ENCODE measurements at places on chromosomes 2 and 18. TPM values are rescaled to one million over a fixed set of nuclear protein-coding genes. Genes with fewer than 3 reads are reported as not detected.

ERBB4 gene
- total RNA-seq, result 0.59 TPM

DHRS9 gene
- 0.48 TPM for total RNA-seq

ERCC3 gene
- 62.8 TPM for total RNA-seq

MBP gene
- total RNA-seq, result 52.2 TPM

KIAA2012 gene
- 0.26 TPM for total RNA-seq

- no peak overlapping the region for H3K27ac ChIP-seq
- no peaks in the 10 kb centered on the region for H3K27me3 ChIP-seq
- H3K36me3 ChIP-seq, result no peaks in the 10 kb centered on the region
Measured at GRCh38 chr2:200471324-200471848, 38.5 kb downstream of the KCTD18 start.

DNA sequence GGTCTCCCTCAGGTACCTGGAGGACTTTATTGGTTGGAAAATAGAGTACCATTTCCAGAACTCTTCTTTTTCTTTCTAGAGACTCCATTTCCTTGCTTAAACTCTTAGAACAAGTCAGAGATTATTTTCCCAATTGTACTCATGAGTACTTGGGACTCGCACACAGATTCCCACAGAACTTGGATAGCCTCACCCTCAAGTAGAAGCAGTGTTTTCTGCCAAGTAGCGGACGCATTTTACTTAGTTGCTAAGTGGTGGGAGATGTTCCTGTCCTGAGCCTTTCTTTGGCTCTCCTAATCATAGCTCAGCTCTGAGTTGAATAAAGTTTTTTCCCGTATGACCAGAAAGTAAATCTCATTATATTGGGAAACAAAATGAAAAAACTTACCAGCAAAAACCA lies 17.2 kb downstream of the SLC30A3 start:
- no peak overlapping the region for H3K27ac ChIP-seq
- DNase-seq, result no peak
- no peaks in the 10 kb centered on the region for H3K4me1 ChIP-seq
- no peaks in the 10 kb centered on the region for H3K27me3 ChIP-seq

DNA sequence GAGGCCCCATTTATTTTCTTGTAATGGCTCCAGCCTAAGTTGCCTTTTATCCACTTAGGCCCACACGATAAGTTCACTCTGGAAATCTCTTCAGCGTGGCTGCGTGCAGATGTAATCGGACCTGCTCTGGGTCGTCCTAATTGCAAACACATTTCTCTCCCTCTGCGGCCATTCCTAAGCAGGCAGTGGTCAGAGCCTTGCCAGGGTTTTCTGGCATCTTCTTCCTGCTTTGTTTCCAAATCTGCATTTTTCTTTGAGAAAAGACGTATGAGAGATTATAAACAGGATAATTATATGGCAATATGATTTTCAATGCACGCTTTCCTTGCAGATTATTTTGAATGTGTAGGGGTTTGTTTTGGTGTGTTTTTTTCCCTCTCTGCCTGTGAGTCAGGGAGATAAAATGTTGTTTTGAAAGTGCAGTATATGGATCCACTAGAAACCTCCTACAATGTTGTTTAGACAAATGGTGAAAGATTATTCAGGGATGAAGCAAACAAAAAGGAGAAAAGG lies 239.4 kb upstream of the TANK start:
- H3K27me3 ChIP-seq, result no peaks in the 10 kb centered on the region
- peak overlapping the region; percentile 84 for H3K27ac ChIP-seq
- H3K4me1 ChIP-seq, result no peaks in the 10 kb centered on the region
- H3K36me3 ChIP-seq, result no peaks in the 10 kb centered on the region
- peak; percentile 54 for DNase-seq
- no peak overlapping the region for H3K4me3 ChIP-seq

DNA sequence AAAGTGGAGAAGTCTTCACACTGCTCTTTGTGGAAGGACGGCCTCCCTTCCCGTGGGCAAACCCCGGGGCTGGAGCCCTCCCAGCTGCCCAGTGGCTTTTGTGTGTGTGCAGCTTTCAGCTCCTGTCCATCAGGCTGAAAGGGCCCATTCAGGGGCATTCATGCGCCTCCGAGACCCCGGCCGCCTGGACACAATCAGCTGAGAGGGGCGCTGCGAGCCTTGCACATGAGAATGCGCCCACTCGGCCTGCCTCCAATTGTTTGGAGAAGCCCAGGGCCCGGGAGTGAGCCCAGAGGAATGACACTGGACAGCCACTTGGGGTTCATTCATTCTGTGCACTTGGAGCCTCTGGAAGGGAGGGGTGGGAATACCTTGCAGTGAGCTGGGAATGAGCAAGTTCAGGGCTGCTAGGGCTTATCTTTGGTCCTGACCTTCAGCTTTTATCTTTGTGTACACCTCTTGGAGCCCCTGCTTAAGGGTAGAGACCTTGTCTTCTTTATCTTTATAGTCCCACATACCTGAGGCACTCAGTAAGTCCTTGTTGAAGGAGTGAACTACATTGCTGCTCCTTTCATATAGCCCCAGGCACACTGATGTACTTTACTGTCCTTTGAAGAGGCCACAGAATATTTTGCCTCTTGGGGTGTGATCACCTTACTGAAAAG lies 56.5 kb downstream of the TCF7L1 start:
- H3K4me3 ChIP-seq, result no peak overlapping the region
- H3K36me3 ChIP-seq, result no peaks in the 10 kb centered on the region
- H3K27me3 ChIP-seq, result no peaks in the 10 kb centered on the region
- H3K4me1 ChIP-seq, result no peaks in the 10 kb centered on the region

DNA sequence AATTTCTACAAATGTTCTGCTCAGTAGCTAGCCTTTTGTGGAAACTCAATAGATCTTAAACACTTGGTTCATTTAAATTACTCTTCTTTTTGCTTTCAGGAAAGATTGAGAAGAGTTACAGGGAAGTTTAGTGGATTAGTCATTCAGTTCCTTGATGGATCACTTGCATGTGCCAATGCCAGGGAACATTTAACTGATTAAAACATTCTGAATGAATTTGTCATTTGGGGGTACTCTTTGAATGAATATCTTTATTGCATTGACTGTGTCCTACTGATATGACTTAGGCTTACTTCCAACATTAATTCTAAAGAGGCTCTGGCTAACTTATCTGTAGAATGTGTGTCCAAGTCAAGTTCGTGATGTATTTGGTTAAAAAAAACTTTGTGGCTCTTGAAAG lies 199.8 kb downstream of the PLCL1 start:
- H3K36me3 ChIP-seq, result no peaks in the 10 kb centered on the region
- H3K27ac ChIP-seq, result no peak overlapping the region
- DNase-seq, result no peak
- no peaks in the 10 kb centered on the region for H3K4me1 ChIP-seq
- H3K27me3 ChIP-seq, result no peaks in the 10 kb centered on the region

DNA sequence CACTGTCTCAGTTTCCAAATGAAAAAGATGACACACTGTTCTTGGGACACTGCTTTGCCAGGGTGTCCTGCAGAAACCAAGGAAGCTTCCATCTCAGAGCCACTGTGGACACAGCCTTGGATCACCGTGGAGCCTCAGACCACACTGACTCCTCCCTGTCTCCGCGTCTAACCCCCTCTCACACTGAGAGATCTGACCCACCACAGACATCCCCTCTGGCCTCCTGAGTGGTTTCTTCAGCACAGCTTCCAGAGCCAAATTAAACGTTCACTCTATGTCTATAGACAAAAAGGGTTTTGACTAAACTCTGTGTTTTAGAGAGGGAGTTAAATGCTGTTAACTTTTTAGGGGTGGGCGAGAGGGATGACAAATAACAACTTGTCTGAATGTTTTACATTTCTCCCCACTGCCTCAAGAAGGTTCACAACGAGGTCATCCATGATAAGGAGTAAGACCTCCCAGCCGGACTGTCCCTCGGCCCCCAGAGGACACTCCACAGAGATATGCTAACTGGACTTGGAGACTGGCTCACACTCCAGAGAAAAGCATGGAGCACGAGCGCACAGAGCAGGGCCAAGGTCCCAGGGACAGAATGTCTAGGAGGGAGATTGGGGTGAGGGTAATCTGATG lies 113.4 kb upstream of the PKDCC start:
- peaks cover 10% of the 10 kb centered on the region for H3K4me1 ChIP-seq
- H3K4me3 ChIP-seq, result no peak overlapping the region
- H3K27ac ChIP-seq, result peak overlapping the region; percentile 85
- no peaks in the 10 kb centered on the region for H3K36me3 ChIP-seq
- H3K27me3 ChIP-seq, result no peaks in the 10 kb centered on the region

DNA sequence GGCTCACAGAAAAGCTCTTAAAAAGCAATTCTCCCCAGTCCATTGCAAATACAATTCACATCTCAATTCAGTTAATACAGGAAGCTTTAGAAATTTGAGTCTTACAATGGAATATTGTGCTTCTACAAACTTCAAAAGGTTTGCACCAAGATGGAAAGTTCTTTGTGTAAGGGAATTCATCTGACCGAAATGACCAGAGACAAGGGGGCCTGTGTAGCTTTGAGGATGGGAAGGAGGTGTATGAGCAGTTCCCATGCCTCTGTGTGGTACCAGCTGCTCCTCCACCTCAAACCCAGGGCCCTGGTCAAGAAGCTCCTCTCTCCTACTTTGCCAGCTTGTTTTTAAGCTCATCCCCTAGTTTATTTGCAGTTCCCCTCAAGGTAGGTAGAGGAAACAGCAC lies 312.8 kb upstream of the PKDCC start:
- no peaks in the 10 kb centered on the region for H3K27me3 ChIP-seq
- H3K4me1 ChIP-seq, result no peaks in the 10 kb centered on the region
- no peak for DNase-seq
- H3K27ac ChIP-seq, result no peak overlapping the region
- H3K4me3 ChIP-seq, result no peak overlapping the region
- H3K36me3 ChIP-seq, result no peaks in the 10 kb centered on the region

- H3K36me3 ChIP-seq, result no peaks in the 10 kb centered on the region
- no peak overlapping the region for H3K4me3 ChIP-seq
- H3K27me3 ChIP-seq, result no peaks in the 10 kb centered on the region
Measured at GRCh38 chr2:101842471-101842870, 145.0 kb downstream of the MAP4K4 start.

DNA sequence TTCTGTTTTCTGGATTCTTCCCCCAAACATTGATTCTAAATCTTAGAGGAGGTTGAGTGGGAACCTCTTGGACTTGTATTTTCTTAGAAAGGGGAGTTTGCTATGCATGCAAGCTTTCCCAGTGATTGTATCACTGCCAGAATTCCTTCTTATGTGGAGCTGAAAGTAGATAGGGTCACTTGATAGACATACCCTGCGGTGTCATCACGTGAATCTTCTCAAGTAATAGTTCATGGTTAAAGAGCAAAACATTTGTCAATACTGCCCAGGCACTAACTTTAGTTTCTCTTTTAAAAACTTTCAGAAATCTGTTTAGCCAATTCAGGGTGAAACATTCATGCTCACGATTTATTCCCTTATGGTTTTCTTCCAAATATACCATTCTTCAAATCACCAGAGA lies 6.4 kb downstream of the PMAIP1 start:
- H3K4me1 ChIP-seq, result no peaks in the 10 kb centered on the region
- H3K4me3 ChIP-seq, result no peak overlapping the region
- no peak overlapping the region for H3K27ac ChIP-seq

- no peaks in the 10 kb centered on the region for H3K4me1 ChIP-seq
- no peak overlapping the region for H3K4me3 ChIP-seq
- no peak overlapping the region for H3K27ac ChIP-seq
- no peaks in the 10 kb centered on the region for H3K27me3 ChIP-seq
- H3K36me3 ChIP-seq, result no peaks in the 10 kb centered on the region
Measured at GRCh38 chr2:102081606-102082005, 60.9 kb upstream of the IL1R1 start.
